Stimulated activated CD8-positive, alpha-beta memory T cell treated with anti-CD3 and anti-CD28 coated beads, Interleukin-7, amount 100 ng/mL, for 4 hours (primary cell): ENCODE measurements at places on chromosomes 4 and X.
A peak's percentile ranks its signal among the peaks of the same experiment; 100 is the strongest.

DNA sequence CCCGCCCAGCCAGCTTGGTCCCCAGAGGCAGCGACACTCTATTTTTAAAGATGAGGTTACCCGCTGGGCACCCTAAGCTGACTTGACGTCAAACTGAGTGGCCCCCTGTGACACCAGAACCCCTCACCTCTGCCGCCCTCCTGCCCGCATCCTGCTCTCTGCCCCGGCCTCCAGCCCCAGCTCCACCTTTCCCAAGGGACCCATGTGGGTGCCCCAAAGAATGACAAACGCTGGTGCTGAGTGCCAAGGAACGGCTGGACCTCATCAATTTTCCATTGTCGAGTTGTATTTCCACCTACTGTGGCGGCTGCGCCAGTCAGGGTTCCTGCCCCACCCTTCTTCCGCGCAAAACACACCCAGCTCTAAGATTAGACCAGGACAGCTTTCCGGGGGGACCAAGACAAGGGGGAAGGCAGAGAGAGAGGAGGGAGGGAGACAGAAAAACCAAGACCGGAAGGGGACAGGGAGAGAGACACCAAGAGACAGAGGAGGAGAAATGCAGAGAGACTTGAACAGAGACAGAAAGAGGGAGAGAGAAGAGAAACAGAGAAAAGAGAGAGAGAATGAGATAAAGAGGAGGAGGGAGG, 2.0 kb downstream of the PRKX start:
- peak; percentile 21 for DNase-seq

- no peak for DNase-seq
Observed at GRCh38 chrX:1778817-1779216, 164.0 kb downstream of the ASMT start.

- DNase-seq, result no peak
Observed at GRCh38 chr4:98712607-98713006, 54.2 kb upstream of the TSPAN5 start.

GRCh38 chr4:68591204-68591603, 15.1 kb upstream of the UGT2B17 start:
- DNase-seq, result no peak
